ENCODE measurements at places on chromosomes 2 and 18.

- no peak for ATAC-seq
Observed at GRCh38 chr2:230777721-230778120, 65.1 kb downstream of the CAB39 start.

- no peak for ATAC-seq
Observed at GRCh38 chr2:234932591-234933168, 19.1 kb upstream of the SH3BP4 start.

DNA sequence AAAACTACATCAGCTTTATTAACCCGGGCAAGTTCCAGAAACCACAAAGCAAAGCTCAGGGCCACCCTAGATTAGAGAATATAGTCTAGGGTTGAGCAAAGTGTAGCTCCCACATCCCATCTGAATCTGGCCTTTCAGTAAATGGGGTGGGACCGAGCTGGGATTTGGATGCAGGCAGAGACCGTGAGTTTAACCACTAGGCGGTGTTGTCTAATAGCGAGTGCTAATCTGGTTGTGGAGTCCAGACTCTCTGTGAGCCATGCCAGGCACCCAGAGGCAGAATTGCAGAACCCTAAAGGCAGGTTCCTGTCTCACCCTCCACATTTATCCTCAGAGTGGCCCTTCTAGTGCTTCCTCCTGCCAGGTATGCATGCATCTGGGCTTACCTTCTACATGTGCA, 435.9 kb downstream of the TSN start:
- no peak for ATAC-seq

DNA sequence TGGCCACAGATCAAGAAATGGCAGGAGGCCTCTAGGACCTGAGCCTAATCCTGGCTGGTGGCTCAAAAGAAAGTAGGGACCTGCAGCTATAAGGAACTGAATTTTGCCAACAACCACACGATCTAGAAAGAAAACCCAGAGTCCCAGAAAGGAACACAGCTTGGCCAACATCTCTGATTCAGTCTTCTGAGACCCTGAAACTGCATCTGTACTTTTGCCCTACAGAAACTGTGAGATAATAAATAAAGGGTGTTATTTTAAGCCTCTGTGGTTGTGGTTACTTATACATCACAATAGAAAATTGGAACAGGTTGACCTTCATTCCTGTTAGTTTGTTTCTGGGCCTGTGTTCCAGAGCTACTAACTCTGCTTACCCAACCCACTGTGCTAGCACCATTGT, 356.8 kb upstream of the ST6GAL2 start:
- ATAC-seq, result no peak

- ATAC-seq, result no peak
Observed at GRCh38 chr2:127592761-127593227, 53.2 kb upstream of the GPR17 start.

All from gastroesophageal sphincter (tissue), 4 donors.